ENCODE measurements at places on chromosomes 4 and X. TPM values are rescaled to one million over a fixed set of nuclear protein-coding genes. Genes with fewer than 3 reads are reported as not detected.

Gene SHROOM4
- 4.3 TPM for total RNA-seq

Gene PTPN13
- 1.3 TPM for total RNA-seq

Gene RRH
- not detected for total RNA-seq

Gene TEC
- total RNA-seq = 0.20 TPM

Gene PHEX
- not detected for total RNA-seq

Gene NCAPG
- not detected for total RNA-seq

Gene MAGEA1
- not detected for total RNA-seq

- no peak for DNase-seq
- no peak overlapping the region for H3K4me3 ChIP-seq
- no peak overlapping the region for H3K27ac ChIP-seq
- no peaks in the 10 kb centered on the region for H3K27me3 ChIP-seq
- H3K36me3 ChIP-seq = no peaks in the 10 kb centered on the region
- H3K4me1 ChIP-seq = no peaks in the 10 kb centered on the region
Measured at GRCh38 chr4:91688413-91688812, 615.4 kb upstream of the GRID2 start.

GRCh38 chr4:78811034-78811433, 34.9 kb downstream of the BMP2K start:
- DNase-seq = no peak
- no peak overlapping the region for H3K27ac ChIP-seq
- H3K4me3 ChIP-seq = no peak overlapping the region
- H3K27me3 ChIP-seq = no peaks in the 10 kb centered on the region
- peaks cover 7% of the 10 kb centered on the region for H3K4me1 ChIP-seq

DNA sequence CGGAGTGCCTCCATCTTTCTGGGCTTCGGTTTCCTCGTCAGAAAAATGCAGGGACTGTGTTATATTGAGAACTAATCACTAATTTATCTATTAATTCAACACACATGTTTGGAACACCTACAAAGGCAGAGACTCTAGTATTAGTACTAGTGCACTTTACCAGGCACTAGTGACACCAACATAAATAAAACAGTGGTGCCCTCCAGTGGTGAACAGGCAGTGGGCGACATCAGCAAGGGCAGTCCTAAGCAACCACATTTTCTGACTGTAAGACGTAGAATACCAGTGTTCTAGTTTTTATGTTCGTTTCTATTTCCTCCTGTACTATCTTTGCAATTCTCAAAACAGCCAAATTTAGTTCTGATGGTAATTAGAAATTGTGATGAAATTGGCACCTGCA, 69.1 kb upstream of the UCP1 start:
- H3K27me3 ChIP-seq = no peaks in the 10 kb centered on the region
- H3K4me3 ChIP-seq = no peak overlapping the region
- no peak for DNase-seq
- no peak overlapping the region for H3K27ac ChIP-seq
- no peaks in the 10 kb centered on the region for H3K4me1 ChIP-seq
- no peaks in the 10 kb centered on the region for H3K36me3 ChIP-seq

DNA sequence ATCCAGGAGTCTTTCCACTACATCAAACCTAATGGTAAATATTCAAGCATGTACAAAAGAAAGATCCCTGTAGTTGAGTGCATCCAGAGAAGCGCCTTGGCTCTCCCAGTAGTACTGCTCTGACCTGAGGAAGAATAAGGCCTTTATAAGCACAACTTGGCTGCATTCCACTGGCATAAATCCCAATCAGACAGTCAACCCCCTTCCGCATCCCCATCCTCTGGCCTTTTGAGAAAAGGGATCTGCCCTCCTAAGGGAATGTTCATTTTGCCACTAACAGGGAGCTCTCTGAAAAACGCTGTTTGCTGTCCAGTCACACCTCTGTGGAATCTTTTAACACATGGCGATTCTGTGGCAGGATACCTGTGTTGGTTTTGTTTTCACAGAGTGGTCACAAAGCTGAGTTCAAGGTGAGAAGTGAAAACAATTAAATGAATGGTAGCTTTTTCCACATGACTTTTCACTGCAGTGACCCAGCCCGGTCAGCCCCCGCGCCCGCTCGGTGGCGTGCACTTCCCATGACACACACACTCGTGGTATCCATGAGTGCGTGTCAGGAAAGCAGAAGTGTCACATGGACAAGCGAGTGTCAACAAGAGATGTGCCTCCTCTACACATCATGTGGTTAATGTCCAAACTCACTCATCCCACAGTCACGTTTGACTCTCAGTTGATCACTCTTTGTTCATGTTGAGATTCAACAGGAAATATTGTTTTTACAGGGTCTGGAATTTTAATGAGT, 112.2 kb upstream of the ENPP6 start:
- no peaks in the 10 kb centered on the region for H3K36me3 ChIP-seq
- H3K27me3 ChIP-seq = no peaks in the 10 kb centered on the region
- peaks cover 15% of the 10 kb centered on the region for H3K4me1 ChIP-seq

DNA sequence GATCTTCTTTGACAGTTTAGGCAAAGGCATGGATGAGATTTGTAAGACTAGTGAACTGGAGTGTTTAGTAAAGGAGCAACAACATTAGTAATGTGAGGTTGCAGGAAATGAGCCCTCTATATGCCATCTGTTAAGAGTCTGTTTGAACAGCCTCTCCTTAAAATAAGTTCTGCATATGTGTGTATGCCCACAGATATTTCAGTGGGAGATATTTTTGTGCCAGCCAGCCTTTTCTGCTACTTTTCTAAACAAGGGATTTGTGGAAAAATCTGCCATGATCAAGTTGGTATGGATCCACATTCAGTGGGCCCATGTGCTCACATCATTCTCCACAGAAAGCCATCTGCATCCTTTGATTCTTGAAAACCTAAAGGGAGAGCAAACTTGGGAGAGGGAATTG, 237.7 kb downstream of the OPHN1 start:
- no peak overlapping the region for H3K4me3 ChIP-seq
- H3K27me3 ChIP-seq = no peaks in the 10 kb centered on the region
- H3K27ac ChIP-seq = no peak overlapping the region
- no peak for DNase-seq

GRCh38 chr4:179664430-179665027, 2222.3 kb upstream of the AGA start:
- no peaks in the 10 kb centered on the region for H3K36me3 ChIP-seq
- H3K4me3 ChIP-seq = no peak overlapping the region
- no peaks in the 10 kb centered on the region for H3K4me1 ChIP-seq
- no peak overlapping the region for H3K27ac ChIP-seq

DNA sequence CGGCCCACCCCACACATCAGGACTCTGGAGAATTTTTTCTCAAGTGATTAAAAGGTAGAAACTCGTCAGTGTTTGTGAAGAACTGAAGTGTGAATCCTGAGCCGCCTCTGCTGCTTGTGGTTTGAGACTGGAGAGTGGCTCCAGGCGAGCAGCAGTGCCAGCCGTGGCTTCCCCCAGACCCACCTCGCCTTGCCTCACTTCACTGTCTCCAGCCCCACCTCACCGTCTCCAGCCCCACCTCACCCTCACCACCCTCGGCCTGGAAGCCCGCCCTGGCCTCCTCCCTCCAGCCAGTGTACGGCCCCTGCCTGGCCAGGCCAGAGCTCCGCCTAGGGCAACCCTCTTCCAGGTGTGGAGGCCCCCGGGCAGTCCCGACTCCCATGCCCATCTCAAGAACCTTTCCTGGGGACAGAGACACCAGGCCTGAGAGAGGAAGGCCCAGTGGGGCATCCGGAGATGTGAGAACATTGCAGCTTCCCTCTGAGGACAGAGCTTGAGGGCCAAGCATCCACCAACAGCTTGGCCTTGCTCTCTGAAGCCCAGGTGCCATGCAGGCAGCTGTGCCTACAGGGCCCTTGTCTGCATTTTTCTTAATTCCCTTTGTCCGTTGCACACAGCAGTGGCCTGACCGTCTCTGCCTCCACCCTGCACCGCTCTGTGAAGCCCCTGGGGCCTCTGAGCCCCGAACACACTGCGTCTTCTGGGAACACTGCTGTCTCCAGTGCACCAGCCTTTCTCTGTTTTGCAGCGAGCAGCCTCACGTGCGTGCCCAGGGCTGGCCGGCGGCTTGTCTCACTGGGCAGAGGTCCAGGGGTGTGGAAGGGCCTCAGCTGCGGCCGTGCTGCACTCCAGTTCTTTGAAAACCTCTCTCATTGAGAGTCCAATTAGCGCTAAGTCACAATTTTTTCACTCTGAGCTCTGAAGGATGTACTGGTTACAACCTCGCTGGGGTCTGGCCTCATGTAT, 13.8 kb downstream of the SH3BP2 start:
- no peaks in the 10 kb centered on the region for H3K36me3 ChIP-seq
- H3K4me1 ChIP-seq = peaks cover 50% of the 10 kb centered on the region
- DNase-seq = peak; percentile 63
- H3K27me3 ChIP-seq = no peaks in the 10 kb centered on the region

DNA sequence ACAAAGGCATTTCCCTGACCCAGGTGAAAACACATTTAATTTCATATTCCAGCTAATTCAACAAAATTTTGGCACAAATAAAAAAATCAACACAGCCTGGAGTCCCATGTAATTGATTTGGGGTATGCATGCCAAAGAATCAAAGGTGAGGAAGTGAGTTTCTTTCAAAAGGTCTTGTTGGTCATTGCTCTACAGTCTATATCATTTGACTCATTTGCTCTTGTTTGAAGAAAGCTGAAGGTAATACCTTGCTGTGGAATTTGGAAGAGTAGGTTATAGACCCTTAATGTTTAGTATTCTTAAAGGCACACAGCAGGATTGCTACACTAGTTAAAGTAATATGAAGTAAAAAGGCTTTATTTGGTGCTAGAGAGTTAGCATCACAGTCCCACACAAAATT, 25.4 kb downstream of the COL4A6 start:
- H3K4me3 ChIP-seq = no peak overlapping the region
- no peak overlapping the region for H3K27ac ChIP-seq
- peaks cover 4% of the 10 kb centered on the region for H3K27me3 ChIP-seq
- no peaks in the 10 kb centered on the region for H3K36me3 ChIP-seq
- no peaks in the 10 kb centered on the region for H3K4me1 ChIP-seq

- H3K4me1 ChIP-seq = peaks cover 35% of the 10 kb centered on the region
- H3K27ac ChIP-seq = peak overlapping the region; percentile 93
- no peaks in the 10 kb centered on the region for H3K27me3 ChIP-seq
- peak overlapping the region; percentile 93 for H3K4me3 ChIP-seq
- peak; percentile 62 for DNase-seq
Measured at GRCh38 chr4:41360214-41360920, 103.6 kb downstream of the UCHL1 start.

DNA sequence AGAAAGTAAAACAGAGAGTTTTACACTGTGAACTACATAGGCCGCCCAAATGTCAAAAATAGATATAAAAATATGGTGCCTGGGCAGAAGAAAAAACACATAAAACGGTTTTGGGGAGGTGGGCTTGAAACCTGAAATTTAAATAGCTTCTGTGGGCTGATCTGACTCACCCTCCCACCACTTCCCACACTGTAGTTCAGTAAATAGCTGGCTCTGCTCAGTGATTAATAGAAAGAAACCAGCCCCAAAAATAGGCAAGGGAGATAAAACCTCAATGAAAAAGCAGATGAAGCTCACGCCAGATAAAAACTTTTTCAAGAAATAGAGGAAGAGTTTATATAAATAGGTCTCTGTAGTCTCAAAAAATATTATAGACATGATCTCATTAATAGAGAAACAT, 13.2 kb upstream of the COX7B2 start:
- no peaks in the 10 kb centered on the region for H3K36me3 ChIP-seq
- H3K27me3 ChIP-seq = no peaks in the 10 kb centered on the region

DNA sequence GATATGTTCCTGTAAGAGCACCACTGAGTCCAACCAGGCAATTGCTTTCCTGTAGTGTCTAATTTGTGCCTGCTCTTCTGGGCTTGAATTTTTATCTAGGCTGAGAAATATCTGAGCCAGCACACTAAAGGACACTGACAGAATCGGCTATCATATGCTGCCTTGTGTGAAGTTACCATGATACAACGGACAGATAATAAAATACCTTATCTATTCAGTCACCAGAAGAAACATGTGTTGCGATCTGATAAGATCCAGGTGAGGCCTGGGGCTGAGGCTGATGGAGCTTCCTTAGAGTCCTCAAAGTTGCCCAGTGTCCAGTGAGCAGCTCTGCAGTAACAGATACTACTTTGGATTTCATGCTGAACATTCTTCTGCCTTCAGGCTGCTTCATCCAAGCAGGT, 111.8 kb downstream of the ZNF518B start:
- DNase-seq = no peak
- H3K36me3 ChIP-seq = no peaks in the 10 kb centered on the region
- H3K27ac ChIP-seq = no peak overlapping the region

DNA sequence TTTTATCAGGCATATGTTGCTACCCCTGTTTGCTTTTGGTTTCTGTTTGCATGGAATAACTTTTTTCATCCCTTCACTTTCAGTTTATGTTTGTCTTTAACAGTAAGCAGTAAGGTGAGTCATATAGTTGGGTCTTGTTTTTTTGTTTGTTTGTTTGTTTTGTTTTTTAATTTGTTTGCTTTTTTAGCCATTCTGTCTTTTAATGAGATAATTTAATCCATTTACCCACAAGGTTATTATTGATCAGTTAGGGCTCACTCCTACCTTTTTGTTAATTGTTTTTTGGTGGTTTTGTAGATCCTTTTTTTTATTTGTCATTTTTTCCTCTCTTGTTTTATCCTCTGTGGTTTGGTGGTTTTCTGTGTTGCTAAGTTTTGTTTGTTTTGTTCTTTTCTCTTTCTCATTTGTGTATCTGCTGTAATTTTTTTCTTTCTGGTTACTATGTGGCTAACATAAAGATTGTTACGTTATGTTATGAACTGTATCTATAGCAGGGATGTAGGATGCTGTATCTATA, 379.5 kb upstream of the MAD2L1 start:
- H3K4me3 ChIP-seq = no peak overlapping the region
- no peaks in the 10 kb centered on the region for H3K4me1 ChIP-seq
- no peak overlapping the region for H3K27ac ChIP-seq
- no peaks in the 10 kb centered on the region for H3K27me3 ChIP-seq
- no peaks in the 10 kb centered on the region for H3K36me3 ChIP-seq

GRCh38 chr4:84680956-84681355, 98.0 kb downstream of the CDS1 start:
- no peak overlapping the region for H3K4me3 ChIP-seq
- no peaks in the 10 kb centered on the region for H3K27me3 ChIP-seq
- H3K4me1 ChIP-seq = peaks cover 16% of the 10 kb centered on the region
- peaks cover 76% of the 10 kb centered on the region for H3K36me3 ChIP-seq
- no peak overlapping the region for H3K27ac ChIP-seq
- DNase-seq = no peak

DNA sequence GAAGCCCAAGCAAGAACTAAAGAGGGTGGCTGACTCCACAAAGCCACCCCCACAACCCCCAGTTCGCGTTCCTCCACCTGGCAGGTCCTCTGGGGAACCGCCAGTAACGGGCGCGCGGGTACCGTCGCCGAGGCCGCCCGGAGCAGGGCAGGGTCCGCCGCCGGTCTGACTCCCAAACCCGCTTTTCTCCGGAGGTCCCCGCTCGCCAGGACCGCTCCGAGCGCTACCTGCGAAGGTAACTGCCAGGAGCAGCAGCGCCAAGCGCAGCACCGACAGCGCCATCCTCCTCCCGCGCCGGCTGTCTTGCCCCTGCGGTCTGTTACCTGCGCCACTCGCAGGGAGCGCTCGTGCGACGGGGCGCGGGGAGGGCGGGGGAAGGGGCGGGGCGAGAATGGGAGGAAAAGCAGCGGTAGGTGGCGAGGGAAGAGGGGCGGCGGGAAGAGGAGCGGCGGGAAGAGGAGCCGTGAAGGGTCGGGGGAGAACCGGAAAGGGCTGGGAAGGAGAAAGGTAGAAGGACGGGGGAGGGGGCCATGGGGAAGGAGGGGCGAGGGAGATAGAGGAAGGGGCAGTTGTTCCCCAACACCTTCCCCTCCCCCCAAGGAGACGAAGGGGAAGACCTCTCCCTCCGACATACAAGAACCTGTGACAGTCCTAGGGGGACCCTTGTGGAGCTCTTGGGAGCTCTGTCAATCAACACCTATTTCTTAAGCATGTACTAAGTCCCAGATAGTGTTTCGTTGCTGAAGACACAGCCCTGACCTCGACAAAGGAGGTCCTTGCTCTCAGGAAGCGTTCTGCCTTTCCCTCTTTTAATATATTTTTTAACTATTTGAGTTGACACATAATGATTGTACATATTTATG, at the start of gene SPINK2:
TSS of gene SPINK2 (minus strand) at position 321 of the 863 bp plus-strand sequence. CDS start at position 282, 39 bp downstream.
- no peak for DNase-seq
- peaks cover 10% of the 10 kb centered on the region for H3K4me1 ChIP-seq
- peaks cover 21% of the 10 kb centered on the region for H3K27me3 ChIP-seq
